Suprapubic skin (tissue), 4 donors: ENCODE measurements at places on chromosomes 1 and 21. TPM values are rescaled to one million over a fixed set of nuclear protein-coding genes. Genes with fewer than 3 reads are reported as not detected.

Gene SMPDL3B
- total RNA-seq, result 1.7 TPM

Gene DAB1
- 0.34 TPM for total RNA-seq

Gene LCE3D
- 27.1 TPM for total RNA-seq

Gene CHRNB2
- 0.83 TPM for total RNA-seq

Gene ADGRL4
- 2.8 TPM for total RNA-seq

Gene DRAM2
- total RNA-seq, result 37.1 TPM

GRCh38 chr1:25807480-25808390 lies 7.7 kb downstream of the SELENON start:
- DNase-seq, result no peak
- H3K4me3 ChIP-seq, result no peak overlapping the region
- H3K4me1 ChIP-seq, result peaks cover 66% of the 10 kb centered on the region
- H3K27ac ChIP-seq, result peak overlapping the region; percentile 43
- H3K36me3 ChIP-seq, result peaks cover 46% of the 10 kb centered on the region

- H3K4me3 ChIP-seq, result no peak overlapping the region
- H3K27ac ChIP-seq, result no peak overlapping the region
- H3K36me3 ChIP-seq, result peaks cover 86% of the 10 kb centered on the region
- no peak for DNase-seq
Measured at GRCh38 chr1:12296623-12297022, 66.8 kb downstream of the VPS13D start.

DNA sequence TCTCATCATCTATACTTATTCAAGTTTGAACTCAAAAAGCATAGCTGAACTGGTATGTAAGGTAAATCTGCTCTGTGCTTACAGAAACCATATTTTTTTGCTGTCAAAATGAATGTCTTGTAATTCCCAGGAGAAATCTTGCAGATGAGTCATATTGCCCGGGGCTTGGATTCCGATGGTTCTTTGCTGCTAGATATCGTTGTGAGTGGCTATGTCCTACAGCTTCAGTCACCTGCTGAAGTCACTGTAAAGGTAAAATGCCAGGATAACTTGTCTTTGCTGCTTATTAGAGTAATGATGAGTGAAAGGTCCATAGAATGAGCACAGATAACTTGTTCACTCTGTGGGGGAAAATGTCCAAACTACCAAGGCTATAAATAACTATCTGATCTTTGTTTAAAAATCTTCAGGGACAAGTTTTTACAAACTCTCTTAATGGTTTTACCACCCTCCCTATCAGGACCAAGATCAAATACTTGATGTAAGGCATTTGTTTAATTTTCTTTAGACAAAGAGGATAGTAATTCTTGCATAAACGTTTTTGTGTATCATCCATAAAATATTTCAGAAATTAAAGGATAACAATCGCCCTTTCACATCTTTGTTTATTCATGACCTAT lies 222.3 kb downstream of the TPR start:
- H3K27ac ChIP-seq, result no peak overlapping the region
- H3K4me1 ChIP-seq, result no peaks in the 10 kb centered on the region
- H3K36me3 ChIP-seq, result peaks cover 3% of the 10 kb centered on the region
- no peaks in the 10 kb centered on the region for H3K27me3 ChIP-seq
- no peak for DNase-seq

- DNase-seq, result no peak
- no peaks in the 10 kb centered on the region for H3K27me3 ChIP-seq
- H3K27ac ChIP-seq, result no peak overlapping the region
- no peak overlapping the region for H3K4me3 ChIP-seq
Measured at GRCh38 chr1:244920911-244921761, 56.8 kb upstream of the HNRNPU start.

GRCh38 chr21:34302521-34302920 lies 61.3 kb upstream of the KCNE2 start:
- H3K27me3 ChIP-seq, result no peaks in the 10 kb centered on the region
- H3K4me3 ChIP-seq, result no peak overlapping the region
- peaks cover 4% of the 10 kb centered on the region for H3K4me1 ChIP-seq
- H3K36me3 ChIP-seq, result no peaks in the 10 kb centered on the region
- H3K27ac ChIP-seq, result no peak overlapping the region

DNA sequence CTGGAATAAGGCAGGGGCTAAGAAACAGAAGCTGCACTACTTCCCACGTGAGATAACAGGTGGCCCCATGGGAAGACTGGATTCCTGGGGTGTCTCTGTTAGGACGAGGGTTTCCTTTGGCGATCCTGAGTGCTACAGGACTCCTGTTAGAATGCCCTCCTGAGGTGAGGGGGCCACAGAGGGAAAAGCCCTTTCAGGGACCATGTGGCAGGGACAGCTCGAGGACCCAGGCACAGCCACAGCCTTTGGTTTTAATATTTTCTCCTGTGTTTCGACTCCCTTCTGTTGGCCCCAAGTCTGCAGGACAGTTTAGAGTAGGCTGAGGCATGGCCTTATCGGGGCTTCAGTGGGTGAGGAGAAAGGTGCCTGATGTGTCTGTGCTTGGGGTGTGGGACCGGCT lies 12.6 kb downstream of the TTC39A start:
- H3K27me3 ChIP-seq, result no peaks in the 10 kb centered on the region
- no peaks in the 10 kb centered on the region for H3K36me3 ChIP-seq
- H3K27ac ChIP-seq, result no peak overlapping the region
- no peak overlapping the region for H3K4me3 ChIP-seq

DNA sequence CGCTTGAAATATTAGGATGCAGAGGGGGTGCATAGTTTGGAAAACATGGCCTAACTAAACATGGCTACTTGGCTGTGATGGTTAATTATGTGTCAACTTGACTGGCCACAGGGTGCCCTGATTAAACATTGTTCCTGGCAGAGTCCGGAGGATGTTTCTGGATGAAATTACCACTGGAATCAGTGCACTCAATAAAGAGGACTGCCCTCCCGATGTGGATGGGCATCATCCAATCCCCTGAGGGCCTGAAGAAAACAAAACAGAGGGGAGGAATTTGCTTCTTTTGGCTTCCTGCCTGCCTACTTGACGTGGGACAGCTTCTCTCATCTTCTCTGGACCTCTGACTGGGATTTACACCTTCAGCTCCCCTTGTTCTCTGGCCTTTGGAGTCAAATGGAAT lies 79.1 kb upstream of the KCNE2 start:
- DNase-seq, result no peak
- H3K36me3 ChIP-seq, result no peaks in the 10 kb centered on the region
- no peak overlapping the region for H3K27ac ChIP-seq

- H3K36me3 ChIP-seq, result peaks cover 2% of the 10 kb centered on the region
- no peaks in the 10 kb centered on the region for H3K27me3 ChIP-seq
- no peak overlapping the region for H3K27ac ChIP-seq
- DNase-seq, result no peak
- H3K4me1 ChIP-seq, result no peaks in the 10 kb centered on the region
Measured at GRCh38 chr1:35585281-35585680, 12.2 kb downstream of the TFAP2E start.

DNA sequence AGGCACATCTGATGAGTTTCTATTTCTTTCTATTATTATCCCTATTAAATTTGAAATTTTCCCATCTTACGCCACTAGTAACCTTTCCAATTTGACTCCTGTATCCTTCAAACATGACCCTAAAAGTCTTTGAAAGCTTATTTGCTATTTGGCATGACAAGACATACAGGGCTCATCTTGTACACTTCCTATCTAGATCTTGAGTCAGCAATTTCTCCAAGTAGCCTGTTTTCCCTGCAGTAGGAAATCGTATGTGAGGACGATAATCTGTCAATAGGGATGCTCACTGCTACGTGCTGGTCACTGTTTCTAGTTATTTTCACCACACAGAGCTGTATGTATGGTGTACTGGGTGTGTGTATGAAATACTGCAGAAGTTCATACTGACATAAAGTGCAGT lies 142.7 kb downstream of the CDC42BPA start:
- no peak overlapping the region for H3K4me3 ChIP-seq
- H3K36me3 ChIP-seq, result no peaks in the 10 kb centered on the region
- no peaks in the 10 kb centered on the region for H3K27me3 ChIP-seq

DNA sequence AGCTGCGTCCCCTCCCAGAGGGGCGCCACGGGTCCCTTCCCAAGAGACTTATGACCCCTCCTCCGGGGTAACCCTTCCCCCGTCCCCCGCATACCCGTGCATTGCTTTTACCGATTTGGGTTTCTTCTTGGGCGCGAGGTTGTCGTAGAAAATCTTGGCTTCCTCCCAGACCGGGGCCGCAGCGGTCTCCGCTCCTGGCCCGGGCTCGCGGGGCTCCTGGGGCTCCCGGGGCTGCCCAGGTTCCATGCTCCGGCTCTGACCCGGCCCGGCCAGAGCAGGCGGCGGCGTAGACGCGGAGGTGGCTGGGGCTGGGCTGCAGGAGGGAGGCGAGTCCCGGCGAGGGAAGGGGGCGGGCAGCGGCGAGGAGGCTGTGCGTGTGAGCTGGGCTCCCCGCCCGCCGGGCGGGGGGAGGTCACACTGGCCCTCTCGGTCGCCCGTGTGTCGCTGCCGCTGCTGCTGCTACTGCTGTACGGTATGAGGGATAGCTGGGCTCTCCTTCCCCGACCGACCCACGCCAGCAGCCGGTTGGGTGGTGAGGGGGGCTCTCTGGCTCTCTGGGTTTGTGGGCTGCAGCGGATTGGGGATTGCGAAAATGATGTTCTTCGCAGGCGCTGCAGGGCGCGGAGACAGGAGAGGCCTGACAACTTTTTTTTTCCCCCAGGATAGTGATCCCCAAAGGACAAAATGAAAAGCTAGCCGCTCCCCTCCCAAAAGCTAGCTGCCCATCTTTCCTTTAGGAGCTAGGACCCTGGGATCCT lies at the start of gene NT5C1A:
Gene NT5C1A (minus strand): TSS at position 315 of the 758 bp plus-strand sequence. CDS start 69 bp downstream, at position 246.
- peaks cover 37% of the 10 kb centered on the region for H3K27me3 ChIP-seq
- no peak for DNase-seq
- no peak within 1 kb of the TSS for H3K27ac ChIP-seq
- peak within 1 kb of the TSS; percentile 52 for H3K4me3 ChIP-seq

DNA sequence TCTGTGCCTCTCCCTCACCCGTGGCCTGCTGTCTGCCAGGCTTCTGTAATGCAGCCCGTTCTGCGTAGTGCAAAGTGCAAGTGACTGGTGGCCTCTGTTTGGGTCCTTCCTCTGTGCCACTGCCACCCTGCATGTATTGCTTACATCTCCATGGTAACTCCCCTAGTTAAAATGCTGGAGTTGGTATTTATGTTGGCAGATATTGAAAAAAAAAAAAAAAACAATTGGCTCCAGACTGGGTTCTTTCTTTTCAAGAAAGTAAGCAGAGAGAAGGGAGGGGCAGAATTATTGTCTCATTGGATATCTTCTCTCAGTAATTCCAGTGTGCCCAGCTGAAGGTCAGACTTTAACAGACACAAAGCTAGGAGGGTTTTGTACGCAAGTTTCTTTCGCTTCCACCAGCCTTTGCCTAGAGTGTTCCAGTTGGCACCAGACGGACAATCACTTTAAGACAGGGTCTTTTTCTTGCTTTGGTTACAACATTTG lies 242.3 kb downstream of the PBX1 start:
- peaks cover 5% of the 10 kb centered on the region for H3K4me1 ChIP-seq
- H3K27ac ChIP-seq, result no peak overlapping the region
- H3K4me3 ChIP-seq, result no peak overlapping the region

DNA sequence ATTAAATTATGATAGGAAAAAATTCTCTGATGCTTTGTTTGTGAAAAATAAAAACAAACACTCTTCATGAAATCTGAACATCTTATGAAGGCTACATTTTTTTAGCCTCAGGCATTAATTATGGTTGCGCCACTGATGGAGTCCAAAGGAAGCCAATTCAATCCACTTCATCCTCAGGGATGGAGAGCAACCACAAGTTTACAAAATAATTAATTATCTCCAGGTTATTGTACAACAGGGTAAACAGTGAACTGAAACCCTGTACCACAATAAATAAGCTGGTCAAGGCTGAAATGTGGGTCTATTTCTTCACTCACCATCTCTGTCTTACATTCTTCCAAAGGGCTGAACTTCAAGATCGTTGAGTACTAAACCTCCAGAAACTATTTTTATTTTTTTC lies 49.2 kb downstream of the MRPL39 start:
- H3K4me1 ChIP-seq, result peaks cover 12% of the 10 kb centered on the region
- H3K4me3 ChIP-seq, result no peak overlapping the region

- peaks cover 46% of the 10 kb centered on the region for H3K4me1 ChIP-seq
- H3K27ac ChIP-seq, result peak overlapping the region; percentile 77
- H3K36me3 ChIP-seq, result no peaks in the 10 kb centered on the region
- no peak overlapping the region for H3K4me3 ChIP-seq
- no peak for DNase-seq
- H3K27me3 ChIP-seq, result no peaks in the 10 kb centered on the region
Measured at GRCh38 chr1:17525996-17526686, 13.4 kb upstream of the ARHGEF10L start.

DNA sequence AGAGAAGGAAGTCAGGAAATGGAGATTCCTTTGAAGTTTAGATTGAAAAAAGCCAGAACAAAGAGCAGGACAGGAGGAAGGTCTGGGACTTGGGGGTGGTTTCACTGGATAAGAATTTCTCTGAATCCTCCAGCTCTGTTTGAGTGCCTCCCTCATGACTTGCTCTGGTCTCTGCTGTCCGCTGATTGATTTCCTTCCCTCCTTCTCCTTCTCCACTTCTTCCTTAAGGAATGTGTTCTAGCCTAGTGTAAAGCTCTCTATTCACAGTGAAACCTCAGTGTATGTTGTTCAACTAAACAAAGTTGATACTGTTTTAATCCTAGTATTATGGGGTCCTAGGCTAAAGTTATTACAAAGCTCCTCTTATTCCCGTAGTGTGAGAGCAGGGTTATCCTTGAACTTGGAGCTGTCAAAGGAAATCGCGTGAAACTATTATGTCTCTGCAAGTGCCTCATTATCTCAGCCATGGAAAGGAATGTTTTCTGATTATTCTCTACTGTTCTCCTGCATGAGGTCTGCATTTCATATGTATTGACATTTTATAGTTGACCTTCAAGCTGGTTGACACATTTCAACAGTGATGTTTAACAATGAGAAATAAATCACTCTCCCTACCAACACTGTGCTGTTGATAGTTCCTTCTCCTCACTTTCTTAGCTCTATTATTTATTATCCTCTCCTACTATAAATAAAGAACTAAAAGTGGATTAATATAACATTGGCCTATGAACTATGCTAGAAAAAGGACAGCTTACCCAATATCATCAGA lies 82.7 kb upstream of the KCTD3 start:
- H3K27me3 ChIP-seq, result no peaks in the 10 kb centered on the region
- no peak for DNase-seq
- no peak overlapping the region for H3K4me3 ChIP-seq
- H3K27ac ChIP-seq, result no peak overlapping the region
- H3K4me1 ChIP-seq, result no peaks in the 10 kb centered on the region

- no peaks in the 10 kb centered on the region for H3K36me3 ChIP-seq
- peaks cover 3% of the 10 kb centered on the region for H3K4me1 ChIP-seq
- H3K27ac ChIP-seq, result no peak overlapping the region
Measured at GRCh38 chr1:43473463-43473862, 19.7 kb upstream of the HYI start.

DNA sequence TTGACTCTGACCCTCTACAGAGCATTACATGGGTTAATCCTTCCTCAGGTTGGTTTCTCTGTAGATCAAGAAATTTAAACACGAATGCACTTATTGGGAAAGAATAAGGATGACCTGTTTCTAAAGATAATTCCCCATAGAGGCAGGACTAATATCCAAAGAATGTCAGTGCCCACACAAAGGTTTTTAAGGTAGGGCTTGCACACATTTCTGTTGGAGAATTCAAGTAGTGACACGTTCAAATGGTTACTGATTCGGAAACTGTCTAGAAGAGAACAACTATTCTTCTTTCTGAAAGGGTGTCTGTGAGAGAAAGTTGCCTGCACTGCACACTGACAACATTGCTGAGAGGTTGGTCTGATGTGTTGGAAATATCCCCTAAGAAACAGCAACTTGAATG lies 167.3 kb downstream of the ZNF326 start:
- no peaks in the 10 kb centered on the region for H3K27me3 ChIP-seq
- no peaks in the 10 kb centered on the region for H3K4me1 ChIP-seq
- no peak overlapping the region for H3K27ac ChIP-seq
- DNase-seq, result no peak
- no peak overlapping the region for H3K4me3 ChIP-seq

- H3K27ac ChIP-seq, result no peak overlapping the region
- H3K27me3 ChIP-seq, result peaks cover 7% of the 10 kb centered on the region
- DNase-seq, result no peak
- no peak overlapping the region for H3K4me3 ChIP-seq
- H3K4me1 ChIP-seq, result peaks cover 15% of the 10 kb centered on the region
- no peaks in the 10 kb centered on the region for H3K36me3 ChIP-seq
Measured at GRCh38 chr1:182682898-182683501, 1.4 kb downstream of the RGS8 start.
